ENCODE measurements at places on chromosomes 5 and 9.

DNA sequence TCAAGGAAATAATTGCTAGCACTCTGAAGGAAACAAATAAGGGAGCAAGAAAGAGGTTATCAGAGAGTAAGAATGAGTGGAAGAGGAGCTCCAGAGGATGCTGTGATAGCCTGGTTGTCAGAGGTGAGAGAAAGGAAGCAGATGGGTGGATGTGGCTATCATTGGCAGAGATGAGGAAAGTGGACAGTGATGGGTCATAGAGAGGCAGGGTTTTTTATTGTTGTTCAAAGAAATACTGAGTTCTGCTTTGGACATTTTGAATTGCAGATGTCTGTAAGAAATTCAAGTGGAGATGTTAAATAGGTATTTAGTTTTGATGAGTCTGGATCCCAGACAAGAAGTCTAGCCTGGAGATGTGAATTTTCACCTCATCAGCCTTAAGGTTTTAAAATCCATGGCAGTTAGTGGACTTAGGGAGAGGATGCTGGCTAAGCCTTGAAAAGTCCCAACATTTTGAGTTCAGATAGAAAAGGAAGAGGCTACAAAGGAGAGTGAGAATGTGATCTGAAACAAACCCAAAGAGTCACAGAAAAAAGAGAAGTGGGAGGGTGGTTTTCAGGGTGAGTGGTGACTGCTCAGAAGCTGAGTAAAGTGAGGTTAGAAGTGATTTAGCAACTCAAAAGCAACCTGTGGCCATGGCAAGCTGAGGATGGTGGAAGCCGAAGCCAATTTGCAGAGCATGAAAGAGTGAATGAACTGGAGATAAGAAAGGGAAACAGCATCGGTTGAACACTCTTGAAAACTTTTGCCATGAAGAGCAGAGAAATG is 50.4 kb downstream of the PPIC start:
- DNase-seq = no peak

GRCh38 chr9:133824106-133824801 is 86.1 kb upstream of the SARDH start:
- DNase-seq = no peak

GRCh38 chr9:97830884-97831829 is 21.9 kb upstream of the FOXE1 start:
- no peak for DNase-seq

- no peak for DNase-seq
Measured at GRCh38 chr5:113337515-113338415, 97.0 kb downstream of the TSSK1B start.

GRCh38 chr5:1975406-1975715 is 92.6 kb upstream of the IRX4 start:
- DNase-seq = no peak

GRCh38 chr5:135382981-135383380 is 16.1 kb downstream of the MACROH2A1 start:
- no peak for DNase-seq

Measured in NCI-H2081 treated with DMSO at 0.1 percent for 48 hours (cell line).